GM23248 (cell line): ENCODE measurements at places on chromosomes 2 and 18.

DNA sequence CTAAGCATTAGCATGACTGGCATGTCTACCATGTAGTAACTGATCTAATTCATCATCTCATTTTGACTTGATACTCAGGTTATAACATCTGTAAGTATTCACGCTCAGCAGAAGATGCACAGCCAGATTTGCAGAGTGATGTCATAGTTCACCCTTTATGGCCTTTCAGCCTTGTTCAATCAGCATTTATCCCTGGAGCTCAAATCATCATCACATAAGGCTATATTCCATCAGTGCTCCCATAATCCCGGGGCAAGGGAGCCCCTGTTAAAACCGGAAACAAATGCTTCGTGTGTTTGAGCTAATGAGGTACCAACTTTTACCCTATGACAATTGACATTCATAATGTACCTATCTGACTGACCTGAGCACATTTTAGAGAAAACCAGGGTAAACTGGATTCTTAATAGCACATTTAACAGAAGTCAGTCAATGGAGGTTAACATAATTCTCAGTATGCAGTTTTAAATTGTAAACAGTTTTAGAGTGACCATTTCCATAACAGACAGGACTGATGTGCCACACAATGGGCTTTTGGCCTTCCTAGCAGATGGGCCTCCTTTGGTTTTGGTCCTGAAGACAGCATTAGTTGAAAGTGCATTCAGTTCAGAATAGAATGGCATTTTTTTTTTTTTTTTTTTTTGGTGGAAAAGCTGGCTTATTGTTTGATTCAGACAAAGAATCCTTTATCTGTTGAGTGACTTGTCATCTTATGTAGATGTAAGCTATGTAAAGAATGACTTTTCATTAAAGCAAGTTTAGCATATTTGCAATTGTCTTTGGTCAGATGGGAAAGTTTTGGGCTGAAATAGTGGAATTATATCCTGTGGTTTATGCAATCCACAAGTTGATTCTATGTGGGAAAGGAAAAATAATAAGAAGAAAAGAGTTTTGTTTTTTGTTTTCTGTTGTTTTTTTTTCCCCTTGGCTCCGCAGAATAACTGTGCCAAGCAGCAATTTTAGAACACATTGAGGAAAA is 866.0 kb upstream of the ACVR2A start:
- DNase-seq, result peak; percentile 41

GRCh38 chr2:20494241-20494640 is 47.4 kb downstream of the RHOB start:
- DNase-seq, result peak; percentile 38

GRCh38 chr2:158120664-158121641 is 19.3 kb downstream of the UPP2 start:
- DNase-seq, result no peak

DNA sequence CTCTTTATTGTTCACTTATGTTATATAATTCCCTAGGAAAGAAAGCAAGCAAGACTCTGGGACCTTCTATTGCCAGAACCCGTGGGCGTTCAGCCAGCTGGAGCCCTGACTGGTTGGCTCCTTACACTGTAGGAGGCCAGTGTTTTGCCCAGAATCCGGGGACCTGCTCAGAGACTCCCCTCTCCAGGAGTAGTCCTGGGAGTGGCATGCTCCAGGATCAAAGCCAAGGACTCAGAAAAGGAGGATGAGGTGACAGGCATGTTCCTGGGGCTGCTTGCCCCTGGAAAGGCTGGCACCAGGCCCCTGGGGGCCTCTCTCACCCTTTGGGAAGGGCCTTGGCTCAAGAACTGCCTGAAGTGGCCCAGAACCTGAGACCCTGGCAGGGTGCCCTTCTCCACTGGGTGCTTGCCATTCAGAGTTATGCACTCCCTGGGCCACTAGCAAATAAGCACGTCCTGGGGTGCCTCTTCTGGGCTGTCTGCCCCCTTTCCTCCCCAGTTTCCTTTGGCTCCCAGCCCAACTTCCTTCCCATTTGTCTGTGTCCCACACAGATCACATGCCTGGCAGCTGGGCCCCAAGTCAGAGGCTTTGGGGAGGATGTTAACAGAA is 19.6 kb upstream of the KIF3C start:
- peak; percentile 72 for DNase-seq

DNA sequence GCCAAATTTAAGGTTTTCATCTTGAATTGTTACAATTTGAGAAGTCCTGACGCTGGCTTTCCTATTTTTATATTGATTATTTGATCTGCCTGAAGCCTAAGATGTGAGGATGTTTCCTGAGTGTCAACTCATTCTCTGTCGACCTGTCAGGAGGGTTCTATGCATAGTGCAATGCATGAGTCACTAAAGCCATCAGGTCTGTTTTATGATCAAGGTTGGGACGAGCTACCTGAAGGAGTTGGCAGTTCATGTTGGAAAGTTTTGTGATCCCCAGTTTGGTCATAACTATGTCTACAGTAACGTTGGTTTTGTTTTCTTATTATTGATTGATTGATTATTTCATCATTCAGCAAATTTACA is 71.2 kb downstream of the NABP1 start:
- DNase-seq, result no peak

DNA sequence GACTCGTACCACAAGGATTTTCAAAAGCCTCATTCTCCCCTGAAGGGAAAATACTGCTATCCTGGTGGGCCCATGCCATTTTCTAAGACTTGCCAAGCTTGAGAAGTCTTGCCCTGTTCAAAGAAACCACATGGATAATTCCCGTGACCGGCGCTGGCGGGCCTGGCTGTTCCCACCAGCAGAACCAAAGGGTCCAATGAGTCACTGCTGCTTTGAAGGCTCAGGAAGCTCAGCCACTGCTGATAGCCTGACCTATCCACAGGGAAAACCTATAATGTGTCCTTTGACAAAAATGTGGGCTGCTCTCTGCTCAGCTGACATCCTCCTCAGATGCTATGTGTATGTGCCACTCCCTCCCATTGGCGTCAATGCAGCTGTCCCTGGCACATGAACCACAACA is 137.9 kb upstream of the RAB12 start:
- no peak for DNase-seq

DNA sequence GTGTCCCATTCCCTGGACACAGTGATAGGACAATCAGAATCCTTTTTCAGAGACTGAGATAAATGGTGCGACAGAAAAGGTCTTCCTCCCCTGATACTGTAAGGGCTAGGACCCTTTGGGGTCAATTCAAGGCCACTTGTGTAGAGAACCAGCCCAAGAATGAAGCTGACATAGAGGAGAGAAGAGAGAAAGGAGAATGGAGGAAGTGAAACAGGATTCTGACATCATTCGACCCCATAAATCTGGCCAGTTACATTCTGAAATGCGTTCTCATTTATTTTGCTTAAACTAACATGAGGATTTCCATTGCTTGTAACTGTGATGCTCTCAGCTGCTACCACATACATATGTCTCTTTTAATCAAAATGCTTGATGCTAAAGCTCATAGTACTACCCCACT is 148.1 kb downstream of the TMEM163 start:
- DNase-seq, result no peak

DNA sequence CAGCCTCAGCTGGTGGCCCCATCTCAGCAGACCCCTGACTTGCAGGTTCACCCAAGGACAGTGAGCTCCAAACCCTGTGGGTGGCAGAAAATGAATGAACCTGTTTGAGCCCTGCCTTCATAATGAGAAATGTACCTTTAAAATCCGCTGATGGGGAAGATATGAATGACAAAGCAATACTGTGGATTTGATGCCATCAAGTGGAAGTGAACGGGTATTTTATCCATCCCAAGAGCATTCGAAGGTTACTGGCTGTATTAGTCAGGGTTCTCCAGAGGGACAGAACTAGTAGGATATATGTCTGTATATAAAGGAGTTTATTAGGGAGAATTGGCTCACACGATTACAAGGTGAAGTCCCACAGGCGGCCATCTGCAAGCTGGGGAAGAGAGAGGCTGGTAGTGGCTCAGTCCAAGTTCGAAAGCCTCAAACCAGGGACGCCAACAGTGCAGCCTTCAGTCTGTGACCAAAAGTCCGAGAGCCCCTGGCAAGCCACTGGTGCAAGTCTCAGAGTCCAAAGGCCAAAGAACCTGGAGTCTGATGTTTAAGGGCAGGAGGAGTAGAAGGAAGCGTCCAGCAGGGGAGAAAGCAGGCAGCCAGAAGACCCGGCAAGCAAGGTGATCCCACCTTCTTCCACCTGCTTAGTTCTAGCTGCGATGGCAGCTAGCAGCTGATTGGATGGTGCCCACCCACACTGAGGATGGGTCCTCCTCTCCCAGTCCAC is 32.1 kb downstream of the TOGARAM2 start:
- DNase-seq, result peak; percentile 11

- DNase-seq, result peak; percentile 12
Observed at GRCh38 chr2:10762651-10763460, 41.4 kb downstream of the ATP6V1C2 start.

- DNase-seq, result no peak
Observed at GRCh38 chr18:73124175-73124574, 256.4 kb upstream of the NETO1 start.
